ENCODE measurements at places on chromosomes 13 and 19.

DNA sequence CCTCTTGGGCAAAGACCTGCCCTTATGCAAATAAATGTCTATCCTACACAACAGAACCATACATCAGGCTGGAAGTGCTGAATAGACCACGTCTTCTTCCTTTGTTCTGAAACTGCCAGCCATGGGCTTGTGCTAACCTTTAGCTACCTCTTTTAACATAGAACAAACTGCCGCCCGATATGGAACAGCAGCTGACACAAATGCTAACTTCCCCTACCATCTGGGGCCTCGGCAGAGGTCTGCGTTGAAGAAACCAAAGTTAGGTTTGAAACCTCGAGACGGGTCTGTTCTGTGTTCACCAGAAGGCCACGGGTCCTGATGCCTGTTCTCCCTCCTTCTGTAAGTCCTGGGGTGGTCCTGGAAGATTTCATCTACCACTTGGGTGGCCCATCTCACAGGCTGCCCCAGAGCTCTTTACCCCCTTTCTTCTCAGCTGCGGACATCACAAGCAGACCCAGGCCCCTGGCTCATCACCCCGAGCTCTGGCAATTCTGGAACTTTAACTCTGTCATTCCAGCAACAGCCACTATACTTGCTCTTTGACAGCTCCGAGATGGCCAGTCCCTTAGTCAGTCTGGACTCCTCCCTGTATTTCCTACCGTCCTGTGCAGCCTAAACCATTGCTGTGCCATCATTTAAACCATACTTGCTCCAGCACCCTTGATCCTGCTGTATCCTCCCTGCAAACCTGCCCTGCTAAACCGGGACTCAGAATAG lies 146.7 kb downstream of the USP12 start:
- DNase-seq, result no peak

DNA sequence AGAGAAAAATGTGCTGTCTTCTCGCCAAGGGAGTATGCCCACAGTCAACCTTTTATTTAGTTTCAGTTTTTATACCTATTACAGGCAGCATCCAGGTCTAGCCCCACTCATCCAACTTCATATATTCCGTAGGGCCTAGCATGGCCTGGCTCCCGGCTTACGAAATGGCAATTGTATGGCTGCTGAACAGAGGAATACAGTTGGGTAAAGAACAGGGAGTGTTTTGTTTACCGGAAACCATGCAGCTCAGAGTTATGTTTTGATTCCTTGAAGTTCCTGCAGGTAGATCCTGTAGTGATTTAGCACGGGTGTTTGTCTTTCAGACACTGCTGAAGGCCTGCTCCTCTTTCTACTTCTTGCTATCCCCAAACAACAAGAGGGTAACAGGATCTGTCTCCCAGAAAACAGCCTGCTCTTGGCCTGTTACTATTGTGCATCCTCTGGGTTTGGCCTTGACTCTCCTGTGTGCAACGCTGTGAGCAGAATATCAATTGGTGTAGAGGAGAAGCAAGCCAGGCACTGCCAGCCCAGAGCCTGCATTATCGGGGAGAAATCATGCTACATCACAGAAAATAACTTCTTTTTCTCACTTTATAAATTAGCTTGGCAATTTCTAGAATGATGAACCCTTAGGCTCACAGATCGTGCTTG lies 32.4 kb downstream of the OLFM4 start:
- no peak for DNase-seq

- no peak for DNase-seq
Measured at GRCh38 chr19:47310819-47311218, 1.2 kb downstream of the C5AR1 start.

GRCh38 chr13:100231176-100231575 lies 142.3 kb downstream of the PCCA start:
- DNase-seq, result no peak

DNA sequence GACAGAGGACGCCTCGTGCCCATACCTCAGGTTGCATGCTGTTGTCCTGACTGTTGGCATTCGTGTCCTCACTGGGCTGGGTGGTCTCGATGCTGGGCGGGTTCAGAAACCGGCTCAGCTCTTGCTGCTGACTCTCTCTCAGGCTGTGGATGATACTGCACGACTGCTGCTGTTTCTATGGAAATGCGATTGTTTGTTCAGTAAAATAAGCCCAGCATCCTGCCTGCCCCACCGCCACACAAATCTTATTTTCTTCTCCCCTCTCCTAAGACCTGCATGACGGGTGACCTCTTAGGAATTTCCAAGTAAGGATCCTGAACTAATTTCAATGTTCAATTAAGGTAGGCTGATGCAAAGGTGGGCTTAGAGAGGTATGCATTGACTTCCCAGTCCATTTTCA lies 356.5 kb downstream of the NALCN start:
- no peak for DNase-seq

GRCh38 chr13:112873851-112874750 lies 94.9 kb upstream of the MCF2L start:
- no peak for DNase-seq

GRCh38 chr19:18765224-18765623 lies 25.9 kb downstream of the COMP start:
- no peak for DNase-seq

DNA sequence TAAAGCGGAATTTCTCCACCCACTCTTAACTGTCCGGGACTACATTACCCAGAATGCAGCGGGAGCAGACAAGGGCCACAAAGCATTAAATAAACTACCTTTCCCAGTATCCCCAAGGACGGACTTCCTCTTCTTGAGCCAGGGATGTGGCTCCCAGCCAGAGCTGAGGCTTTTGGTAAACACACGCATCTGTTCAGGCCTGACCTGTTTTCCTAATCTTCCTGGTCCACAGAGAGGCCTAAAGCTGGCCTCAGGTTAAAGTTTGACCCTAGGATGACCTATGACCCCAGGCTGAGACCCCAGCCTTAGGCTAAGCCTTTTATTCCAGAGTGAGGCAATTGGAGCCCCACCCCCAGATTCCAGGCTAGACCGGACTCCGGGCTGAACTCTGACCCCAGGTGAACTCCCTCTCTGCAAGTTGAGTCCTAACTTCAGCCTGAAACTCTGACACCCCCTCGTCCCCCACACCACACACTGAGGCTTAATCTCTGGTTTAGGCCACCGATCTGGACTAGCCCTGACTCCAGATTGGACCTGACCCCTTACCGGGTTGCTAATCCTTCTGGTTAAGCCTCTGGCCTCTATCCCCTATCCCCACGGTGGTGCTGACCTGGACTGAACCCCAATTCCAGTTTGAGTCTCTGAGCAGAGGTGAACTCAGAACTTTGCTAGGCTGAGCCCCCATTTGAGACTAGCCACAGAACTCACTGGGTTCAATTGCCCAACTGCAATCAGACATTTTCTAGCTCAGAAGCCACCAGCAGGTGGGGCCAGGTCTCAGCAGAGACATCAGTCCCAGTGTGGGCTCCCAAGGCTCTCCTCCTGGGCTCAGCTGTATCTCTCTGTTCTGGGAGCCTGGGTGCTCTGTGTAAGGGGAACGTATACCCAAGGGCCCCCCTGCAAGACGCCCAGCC lies 750 bp upstream of the GPR108 start:
- DNase-seq, result peak; percentile 36

GRCh38 chr19:23527797-23528196 lies 132.5 kb upstream of the ZNF91 start:
- DNase-seq, result no peak

DNA sequence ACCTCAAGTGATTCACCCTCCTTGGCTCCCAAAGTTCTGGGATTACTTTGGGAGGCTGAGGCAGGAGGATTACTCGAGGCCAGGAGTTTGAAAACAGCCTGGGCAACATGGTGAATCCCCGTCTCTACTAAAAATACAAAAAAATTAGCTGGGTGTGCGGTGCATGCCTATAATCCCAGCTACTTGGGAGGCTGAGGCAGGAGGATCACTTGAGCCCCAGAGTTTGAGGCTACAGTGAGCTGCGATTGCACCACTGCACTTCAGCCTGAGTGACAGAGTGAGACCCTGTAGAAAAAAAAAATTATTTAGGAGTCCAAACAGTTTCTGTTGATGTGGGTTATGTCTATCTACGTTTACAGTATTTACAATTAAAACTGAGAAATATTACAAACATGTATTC lies 6.7 kb downstream of the FOXA3 start:
- no peak for DNase-seq

GRCh38 chr19:5925830-5926427 lies 11.9 kb downstream of the CAPS start:
- no peak for DNase-seq

- DNase-seq, result no peak
Measured at GRCh38 chr13:80047406-80047805, 293.5 kb downstream of the SPRY2 start.

DNA sequence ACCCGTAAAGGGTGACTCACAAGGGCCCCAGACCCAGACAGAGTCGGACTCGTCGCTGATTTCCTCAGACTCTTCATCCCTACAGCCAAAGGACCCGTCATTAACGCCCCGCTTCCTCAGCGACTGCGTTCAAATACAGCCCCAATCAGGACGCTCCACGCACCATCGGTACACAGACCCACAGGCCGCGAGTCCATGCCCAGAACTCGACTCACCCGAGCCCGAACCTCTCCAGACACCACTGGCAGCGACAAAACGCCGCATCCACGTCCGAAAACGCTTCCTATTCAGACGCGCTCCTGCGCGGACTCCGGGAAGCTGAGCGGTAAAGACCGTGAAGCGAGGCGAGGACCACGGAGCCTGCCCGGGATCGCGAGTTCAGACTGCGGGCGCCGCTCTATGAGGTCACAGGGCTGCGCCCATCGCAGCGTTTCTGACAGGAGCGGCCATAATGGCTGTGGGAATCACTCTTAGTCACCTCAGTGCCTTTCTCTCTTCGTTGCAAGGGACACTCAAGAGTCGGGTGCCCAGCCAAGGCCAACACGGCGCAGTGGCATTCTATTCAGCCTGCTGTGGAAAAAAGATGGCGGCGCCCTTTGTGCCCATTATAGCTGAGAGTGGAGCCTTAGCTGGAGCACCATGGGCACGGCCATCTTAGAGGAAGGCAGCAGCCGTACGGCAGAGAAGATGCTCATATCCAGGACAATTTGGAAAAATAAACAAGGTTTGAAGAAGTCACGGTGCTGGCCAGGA lies at the start of gene ZNF614:
Gene ZNF614 (minus strand): TSS at position 353 of the 753 bp plus-strand sequence. CDS start 2,634 bp downstream, outside the sequence.
- DNase-seq, result peak; percentile 68

GRCh38 chr19:49827034-49827433 lies 8.9 kb downstream of the MED25 start:
- no peak for DNase-seq

DNA sequence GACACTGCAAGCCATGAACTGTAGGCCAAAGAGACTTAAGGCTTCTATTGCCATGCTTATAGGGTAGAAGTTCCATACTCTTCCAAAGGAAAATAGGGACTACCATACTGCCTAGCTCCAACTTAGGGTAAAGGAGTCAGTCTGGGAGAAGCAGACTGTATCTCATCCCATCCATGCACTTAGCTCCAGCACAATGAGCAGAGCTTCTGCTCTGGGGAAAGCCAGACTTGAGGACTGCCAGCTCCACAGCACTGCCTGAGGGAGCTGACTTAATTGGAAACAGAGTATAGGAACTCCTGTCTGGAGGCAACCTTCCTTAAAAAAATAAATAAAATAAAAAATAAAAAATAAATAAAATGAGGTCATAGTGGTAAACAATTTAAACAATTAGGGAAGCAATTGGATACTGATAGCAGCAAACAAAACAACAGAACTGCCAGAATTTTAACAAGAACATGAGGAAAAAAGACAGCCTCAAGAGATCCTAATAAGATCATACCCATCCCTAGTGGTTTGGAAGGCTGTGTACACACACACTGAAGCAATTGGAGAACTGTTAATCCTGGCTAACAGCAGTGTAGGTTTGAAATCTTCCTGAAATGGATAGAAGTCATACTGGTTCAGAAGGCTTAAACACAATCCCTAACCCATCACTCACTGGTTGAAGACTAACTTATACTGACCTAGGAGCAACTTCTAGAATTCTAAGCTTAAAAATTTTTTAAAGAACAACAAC lies 550.1 kb downstream of the TBC1D4 start:
- DNase-seq, result no peak

GRCh38 chr19:1959928-1960589 lies 19.1 kb downstream of the CSNK1G2 start:
- DNase-seq, result no peak

DNA sequence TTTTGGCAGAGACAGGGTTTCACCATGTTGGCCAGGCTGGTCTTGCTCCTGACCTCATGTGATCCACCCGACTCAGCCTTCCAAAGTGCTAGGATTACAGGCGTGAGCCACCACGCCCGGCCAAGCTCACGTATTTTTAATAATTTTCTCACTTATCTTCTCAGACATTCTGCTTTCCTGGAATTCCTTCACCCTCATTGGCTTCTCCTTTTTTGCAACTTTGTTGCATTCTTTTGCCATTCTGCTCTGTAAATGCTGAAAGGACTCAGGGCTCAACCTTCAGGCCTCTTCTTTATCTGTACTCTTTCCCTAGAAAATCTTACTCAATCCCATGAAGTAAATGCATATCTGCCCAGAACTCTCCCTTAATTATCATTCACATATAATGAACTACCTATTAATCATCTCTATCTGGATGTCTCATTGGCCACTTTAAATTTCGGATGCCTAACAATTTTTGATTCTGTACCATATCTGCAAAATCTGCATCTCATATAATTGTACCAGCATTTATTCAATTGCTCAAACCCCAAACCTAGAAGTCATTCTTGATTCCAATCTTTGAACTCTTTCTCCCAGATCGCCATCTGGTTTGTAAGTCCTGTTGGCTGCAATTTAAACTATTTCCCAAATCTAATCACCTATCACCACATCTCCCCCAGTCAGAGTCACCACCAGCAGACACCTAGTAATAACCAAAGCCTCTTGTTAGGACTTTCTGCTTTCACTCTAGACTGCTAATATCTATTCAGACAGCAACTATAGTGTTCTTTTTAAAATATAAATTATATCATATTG lies 18.2 kb upstream of the OXGR1 start:
- DNase-seq, result no peak

- DNase-seq, result no peak
Measured at GRCh38 chr19:47419030-47419783, at the start of gene MEIS3. Gene MEIS3, minus strand, starts transcription at chr19:47419527. Its CDS starts 446 bp downstream, at chr19:47419081.

DNA sequence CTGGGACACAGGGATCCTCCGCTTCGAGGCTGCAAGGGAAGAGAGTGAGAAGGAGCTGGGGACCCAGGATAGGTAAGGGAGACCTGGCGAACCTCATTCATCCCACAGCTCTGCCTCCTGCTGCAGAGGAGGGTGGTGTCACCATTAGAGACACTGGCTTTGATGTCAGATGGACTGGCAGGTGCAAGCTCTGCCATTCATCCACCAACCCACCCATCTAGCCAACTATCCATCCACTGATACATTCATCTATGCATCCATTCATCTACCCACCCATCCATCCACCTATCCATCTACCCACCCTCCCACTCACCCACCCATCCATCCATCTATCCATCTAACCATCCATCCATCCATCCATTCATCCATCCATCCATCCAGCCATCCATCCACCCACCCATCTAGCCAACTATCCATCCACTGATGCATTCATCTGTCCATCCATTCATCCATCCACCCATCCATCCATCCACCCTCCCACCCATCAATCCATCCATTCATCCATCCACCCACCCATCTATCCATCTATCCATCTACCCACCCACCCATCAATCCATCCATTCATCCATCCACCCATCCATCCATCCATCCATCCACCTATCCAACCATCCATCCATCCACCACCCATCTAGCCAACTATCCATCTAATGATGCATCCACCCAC lies 5.7 kb downstream of the C19orf33 start:
- DNase-seq, result no peak

GRCh38 chr19:33440241-33440640 lies 66.7 kb downstream of the CEBPG start:
- DNase-seq, result no peak

GRCh38 chr13:62360609-62361008 lies 945.0 kb upstream of the PCDH20 start:
- DNase-seq, result no peak

GRCh38 chr19:28023064-28023463 lies 1189.9 kb downstream of the UQCRFS1 start:
- no peak for DNase-seq

Data from stimulated activated CD4-positive, alpha-beta T cell treated with anti-CD3 and anti-CD28 coated beads, Interleukin-1b, Interleukin-23, amount 100 ng/mL, for 1 hour (primary cell).